ENCODE measurements at places on chromosomes 7 and 10.

GRCh38 chr10:114000457-114001010 lies 43.1 kb upstream of the ADRB1 start:
- no peak for DNase-seq

DNA sequence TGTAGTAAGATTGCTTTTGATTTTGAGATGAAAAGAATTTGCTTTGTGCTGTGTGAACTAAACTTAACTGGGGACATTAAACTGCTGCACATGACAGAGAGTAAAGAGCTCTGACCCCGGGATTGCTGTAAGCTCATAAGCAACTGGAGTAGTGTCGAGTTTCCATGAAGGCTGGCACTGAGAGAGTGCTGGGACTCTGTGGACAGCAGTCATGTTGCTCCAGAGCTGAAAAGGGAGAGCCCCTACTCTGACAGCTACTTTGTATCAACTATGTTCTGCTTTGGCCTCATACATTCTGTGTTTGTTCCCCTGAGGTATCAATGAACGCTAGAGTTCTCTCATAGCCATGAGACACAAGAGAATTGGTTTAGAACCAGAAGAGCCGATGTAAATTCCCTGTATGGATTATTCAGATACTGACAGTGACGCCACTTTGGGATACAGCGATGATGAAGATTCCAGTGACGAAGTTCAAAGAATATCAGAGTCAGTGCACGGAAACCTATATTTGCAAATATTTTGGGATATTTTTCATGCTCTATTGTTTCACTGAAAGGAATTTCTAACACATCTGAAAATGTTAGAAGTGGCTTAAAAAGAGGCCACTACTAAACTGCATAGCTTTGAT lies 185.9 kb upstream of the DKK1 start:
- DNase-seq: no peak

DNA sequence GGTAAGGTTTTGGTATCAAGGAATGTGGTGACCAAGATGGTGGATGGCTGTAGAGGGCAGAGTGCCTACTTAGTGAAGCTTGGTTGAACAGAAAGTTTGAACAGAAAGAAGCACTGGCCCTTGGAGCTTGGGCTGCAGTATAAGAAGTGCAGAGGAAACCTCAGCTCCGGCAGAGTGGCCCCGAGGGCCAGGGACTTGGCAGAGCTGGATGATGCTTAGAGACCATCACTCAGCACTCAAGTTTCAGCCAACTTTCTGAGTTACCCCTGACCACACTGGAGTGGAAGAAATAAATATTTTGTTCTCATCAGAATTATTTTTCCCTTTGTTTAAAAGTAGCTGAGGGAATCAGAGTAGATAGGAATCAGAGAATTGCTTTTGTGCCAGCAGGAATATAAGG lies 336.7 kb downstream of the C7orf25 start:
- no peak for DNase-seq

- DNase-seq: no peak
These were observed 117.3 kb downstream of the PTPRN2 start for GRCh38 chr7:158470336-158470735.

DNA sequence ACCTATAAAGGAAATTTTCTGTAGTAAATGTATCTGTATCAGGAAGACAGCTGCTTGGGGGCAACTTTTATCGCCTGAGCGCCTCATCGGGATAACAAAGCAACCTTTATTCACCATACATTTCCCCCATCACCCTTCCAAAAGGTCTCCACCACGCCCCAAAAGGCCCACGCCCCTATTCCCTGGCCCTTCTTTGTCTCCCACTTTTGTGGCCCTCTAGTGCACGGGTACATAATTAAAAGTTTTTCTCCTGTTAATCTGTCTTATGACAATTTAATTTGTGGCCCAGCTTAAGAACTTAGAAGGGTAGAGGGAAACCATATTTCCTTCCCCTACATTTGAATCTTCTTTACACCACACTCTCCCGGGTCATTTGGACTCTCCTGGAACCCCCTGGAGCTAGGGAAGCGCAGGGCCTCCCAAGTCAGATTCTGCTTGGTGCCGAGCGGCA lies 625 bp downstream of the RP9 start:
- peak; percentile 18 for DNase-seq

GRCh38 chr10:44985175-44985681 lies 6.6 kb upstream of the DEPP1 start:
- DNase-seq: no peak

- no peak for DNase-seq
These were observed 2.3 kb downstream of the PSD start for GRCh38 chr10:102416283-102416682.

GRCh38 chr10:68955832-68956532 lies at the start of gene DDX21:
Gene DDX21, plus strand, starts transcription at chr10:68956170. Its CDS starts 56 bp downstream, at chr10:68956226.
- DNase-seq: peak; percentile 81

- peak; percentile 66 for DNase-seq
These were observed 126.5 kb downstream of the ZMIZ1 start for GRCh38 chr10:79195091-79195923.

DNA sequence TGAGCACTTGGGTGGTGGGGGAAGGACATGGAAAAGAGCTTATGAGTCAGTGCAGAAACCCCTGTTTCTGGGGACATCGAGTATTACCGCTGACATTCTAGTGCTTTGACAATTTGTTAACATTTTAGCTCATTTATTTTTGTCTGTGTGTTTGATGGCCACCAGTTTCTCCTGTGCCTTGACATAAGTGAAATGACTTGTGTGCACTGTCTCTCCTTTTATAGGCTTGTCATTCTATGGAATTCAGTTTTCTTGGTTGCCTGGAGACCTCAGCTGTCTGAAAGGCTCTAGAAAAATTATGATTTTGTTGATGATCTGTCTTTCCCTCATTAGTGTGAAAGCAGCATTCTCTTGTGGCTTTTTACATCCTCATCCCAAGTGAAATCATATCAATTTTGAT lies 190.0 kb upstream of the SMIM30 start:
- DNase-seq: no peak

DNA sequence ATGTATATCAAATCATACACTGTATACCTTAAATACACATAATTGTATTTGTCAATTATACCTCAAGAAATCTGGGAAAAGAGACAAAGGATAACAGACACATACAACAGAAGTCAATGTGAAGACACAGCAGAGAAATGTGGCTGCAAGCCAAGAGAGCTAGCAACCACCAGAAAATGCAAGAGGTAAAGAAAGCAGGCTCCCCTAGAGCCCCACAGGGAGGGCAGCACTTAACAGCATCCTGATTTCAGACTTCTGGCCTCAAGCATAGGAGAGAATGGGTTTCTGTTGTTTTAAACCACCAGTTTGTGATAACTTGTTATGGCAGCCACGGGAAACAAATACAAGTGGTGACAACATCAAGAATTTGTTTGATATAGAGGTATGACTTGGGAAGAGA lies 1197.2 kb downstream of the SORCS1 start:
- DNase-seq: no peak

- DNase-seq: no peak
These were observed 471.7 kb downstream of the GRM8 start for GRCh38 chr7:126780993-126781392.

DNA sequence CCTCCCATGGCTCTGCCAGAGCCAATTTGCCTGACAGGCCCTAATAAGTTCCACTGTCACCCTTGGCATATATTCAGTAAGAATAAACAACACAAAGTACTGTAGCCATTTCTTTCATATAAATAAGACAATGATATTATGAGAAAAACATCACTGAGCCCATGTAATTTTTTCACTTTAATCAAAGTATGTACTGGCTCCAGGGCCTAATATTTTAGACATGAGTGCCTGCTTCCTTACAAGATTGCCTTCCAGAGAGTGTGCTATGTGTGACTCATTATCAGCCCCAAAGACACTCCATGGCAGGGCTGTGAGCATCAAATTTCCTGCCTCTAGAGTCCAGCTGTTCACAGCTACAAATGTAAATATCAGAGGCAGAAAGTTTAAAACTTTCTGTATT lies 297.6 kb downstream of the LHFPL3 start:
- DNase-seq: no peak

DNA sequence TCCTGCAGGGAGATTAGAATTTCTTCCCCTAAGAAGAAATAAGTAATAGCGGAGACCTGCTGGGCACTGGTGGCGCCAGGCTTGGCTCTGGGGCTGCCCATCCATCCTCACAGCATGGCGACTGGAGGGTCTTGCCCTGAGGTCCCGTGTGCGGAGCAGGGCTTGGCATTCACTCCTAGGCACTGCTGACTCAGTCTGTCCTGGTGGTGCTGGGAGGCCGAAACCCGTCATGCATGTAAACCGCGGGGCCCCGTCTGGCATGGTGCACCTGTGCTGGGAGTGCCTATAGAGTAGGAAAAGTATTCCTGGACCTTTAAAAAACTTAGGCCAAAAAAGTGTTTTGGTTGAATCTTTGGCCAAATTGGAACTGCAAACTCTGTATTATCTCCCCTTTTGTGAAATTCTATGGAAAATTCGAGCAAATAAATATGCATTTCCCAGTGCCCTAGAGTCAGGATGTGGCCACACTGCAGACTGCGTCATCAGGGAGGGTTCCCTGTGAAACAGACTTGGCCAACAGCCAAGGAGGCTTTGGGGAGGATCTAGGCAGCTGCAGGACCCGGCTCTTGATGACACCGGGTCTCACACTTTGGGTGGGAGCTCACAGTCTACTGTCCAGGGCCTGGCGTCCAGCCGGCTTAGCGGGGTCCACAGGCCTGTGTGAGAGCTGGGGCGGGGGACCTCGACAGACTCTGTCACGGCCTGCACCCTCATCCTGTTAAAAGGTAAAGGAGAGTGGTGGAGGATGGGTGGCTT lies 122.3 kb downstream of the VIPR2 start:
- no peak for DNase-seq

DNA sequence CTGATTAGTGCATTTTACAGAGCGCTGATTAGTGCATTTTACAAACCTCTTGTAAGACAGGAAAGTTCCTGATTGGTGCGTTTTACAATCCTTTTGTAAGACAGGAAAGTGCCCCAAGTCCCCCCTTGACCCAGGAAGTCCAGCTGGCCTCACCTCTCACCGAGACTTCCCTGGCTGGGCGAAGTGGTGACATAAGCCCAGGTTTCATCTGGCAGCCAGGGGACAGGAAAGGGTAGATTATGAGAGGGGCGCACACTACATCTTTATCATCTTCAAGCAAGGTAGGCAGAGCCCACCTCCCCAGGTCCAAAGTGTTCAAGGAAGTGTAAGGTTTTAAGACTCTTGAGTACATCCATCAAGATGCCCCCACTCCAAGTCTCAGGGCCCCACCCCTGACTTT lies 5.5 kb upstream of the GDF10 start:
- DNase-seq: no peak

DNA sequence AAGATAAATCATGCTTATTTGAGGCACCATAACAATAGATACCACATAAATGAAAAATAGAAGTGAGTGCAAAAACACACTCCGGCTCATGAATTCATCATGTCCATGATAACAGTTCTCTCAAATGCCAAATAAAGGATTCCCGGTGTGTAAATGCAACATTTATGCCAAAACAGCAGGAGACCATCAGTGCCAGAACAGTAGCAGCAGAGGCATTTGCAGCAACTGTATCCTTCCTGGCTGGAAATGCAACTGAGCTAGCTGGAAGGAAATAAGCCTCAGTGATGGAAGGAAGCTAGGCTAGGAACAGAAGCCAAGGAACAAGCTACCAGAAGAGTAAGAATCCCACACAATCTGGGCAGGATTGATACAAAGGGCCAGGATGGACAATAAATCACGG lies 79.9 kb upstream of the THSD7A start:
- DNase-seq: no peak

DNA sequence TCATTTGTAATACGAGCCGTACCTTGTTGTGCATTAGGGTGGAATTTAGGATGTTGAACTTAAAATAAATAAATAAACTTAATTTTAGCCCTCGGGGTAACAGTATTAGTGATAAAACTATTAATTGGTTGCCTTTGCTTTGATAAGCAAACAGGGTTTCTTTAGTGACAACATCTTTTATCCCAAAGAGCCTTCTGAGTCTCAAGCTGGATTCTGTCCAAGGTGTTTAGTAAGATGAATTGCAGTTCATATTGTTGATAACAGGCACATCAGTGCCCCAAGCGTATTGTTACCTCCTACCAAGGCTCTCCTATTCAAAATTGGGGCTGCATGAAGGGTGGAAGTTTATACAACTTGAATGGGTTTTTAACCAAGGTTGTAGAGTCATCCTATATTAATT lies 144.4 kb upstream of the CELF2 start:
- no peak for DNase-seq

DNA sequence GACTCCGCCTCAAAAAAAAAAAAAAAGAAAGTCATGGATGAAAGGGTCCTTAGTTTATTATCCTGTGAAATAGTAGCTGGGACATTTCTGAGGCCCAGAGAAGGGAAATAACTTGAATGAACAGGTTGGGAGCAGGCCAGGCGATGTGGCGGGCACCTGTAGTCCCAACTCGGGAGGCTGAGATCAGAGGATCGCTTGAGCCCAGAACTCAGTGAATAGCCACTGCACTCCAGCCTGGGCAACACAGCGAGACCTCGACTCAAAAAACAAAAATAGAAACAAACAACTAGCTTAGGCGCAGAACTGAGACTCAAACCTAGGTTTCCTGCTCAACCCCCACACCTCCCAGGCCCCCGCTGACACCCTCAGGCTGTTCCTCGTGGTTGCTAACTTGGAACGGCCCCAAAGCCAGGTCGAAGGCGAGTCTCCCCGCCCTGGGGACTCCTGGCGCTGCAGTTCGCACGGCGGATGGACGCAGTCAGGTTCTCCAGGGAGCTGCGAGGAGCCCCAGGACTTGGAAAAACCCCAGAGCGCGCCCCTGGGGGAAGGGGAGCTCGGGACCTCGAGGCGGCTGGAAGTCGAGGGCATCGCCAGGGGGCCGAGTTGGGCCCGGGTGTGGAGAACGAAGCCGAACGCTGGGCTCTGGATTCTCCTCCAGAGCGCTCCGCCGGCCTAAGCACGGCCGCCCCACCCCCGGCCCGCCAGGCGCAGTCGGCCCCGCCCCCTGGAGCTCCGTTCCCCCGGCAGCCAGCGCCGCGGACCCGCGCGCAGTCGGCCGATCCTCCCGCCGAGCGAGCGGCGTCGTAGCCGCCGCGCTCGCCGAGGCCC lies at the start of gene STOX1:
TSS of gene STOX1 (plus strand) at position 768 of the 828 bp plus-strand sequence. CDS start 93 bp downstream, outside the sequence.
- DNase-seq: peak; percentile 48

DNA sequence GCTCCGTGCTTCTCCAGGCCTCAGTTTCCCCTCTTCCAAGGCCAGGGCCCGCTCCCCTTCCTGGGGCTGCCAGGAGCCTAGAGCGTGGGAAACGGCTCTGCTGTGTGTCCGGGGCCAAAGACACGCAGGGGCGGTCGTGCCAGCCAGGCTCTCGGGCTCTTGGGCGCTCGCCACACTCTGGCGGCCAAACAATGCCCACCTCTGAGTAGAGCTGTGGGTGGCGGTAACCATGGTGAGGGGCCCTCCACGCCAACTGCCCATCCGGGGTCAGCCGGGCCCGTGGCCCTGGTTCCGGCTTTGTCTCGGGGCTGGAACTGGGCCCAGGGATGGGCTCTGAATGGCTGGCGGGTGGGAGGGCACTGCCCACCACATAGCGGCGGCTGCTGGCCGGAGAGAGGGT lies 16.0 kb downstream of the GRIFIN start:
- DNase-seq: no peak

Measured in stimulated activated CD4-positive, alpha-beta T cell treated with anti-CD3 and anti-CD28 coated beads, TNF-alpha, amount 100 ng/mL, for 24 hours (primary cell).